Activated CD4-positive, alpha-beta T cell treated with anti-CD3 and anti-CD28 coated beads for 36 hours (primary cell): ENCODE measurements at places on chromosomes 7 and 10.

DNA sequence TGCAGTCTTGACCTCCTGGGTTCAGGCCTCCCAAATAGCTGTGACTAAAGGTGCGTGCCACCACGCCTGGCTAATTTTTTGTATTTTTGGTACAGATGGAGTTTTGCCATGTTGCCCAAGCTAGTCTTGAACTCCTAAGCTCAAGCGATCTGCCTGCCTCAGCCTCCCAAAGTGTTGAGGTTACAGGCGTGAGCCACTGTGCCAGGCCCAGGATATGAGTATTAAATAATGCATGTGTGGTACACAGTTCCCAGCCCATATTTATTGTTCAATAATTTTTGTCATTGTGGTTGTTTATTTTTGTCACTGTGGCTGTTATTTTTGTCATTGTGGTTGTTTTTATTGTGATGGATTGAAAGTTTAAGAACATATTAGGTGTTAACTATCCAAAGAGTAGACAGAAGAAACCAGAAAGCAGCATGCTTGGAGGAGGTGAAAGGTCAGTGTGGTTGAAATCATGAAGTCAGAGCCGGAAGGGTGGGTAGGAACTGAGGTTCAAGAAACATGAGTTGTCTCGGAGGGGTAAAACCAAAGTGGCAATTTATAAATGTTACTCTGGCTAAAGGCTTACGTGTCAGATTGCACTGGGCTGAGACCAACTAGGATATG is 45.0 kb downstream of the MRC1 start:
- DNase-seq, result no peak

DNA sequence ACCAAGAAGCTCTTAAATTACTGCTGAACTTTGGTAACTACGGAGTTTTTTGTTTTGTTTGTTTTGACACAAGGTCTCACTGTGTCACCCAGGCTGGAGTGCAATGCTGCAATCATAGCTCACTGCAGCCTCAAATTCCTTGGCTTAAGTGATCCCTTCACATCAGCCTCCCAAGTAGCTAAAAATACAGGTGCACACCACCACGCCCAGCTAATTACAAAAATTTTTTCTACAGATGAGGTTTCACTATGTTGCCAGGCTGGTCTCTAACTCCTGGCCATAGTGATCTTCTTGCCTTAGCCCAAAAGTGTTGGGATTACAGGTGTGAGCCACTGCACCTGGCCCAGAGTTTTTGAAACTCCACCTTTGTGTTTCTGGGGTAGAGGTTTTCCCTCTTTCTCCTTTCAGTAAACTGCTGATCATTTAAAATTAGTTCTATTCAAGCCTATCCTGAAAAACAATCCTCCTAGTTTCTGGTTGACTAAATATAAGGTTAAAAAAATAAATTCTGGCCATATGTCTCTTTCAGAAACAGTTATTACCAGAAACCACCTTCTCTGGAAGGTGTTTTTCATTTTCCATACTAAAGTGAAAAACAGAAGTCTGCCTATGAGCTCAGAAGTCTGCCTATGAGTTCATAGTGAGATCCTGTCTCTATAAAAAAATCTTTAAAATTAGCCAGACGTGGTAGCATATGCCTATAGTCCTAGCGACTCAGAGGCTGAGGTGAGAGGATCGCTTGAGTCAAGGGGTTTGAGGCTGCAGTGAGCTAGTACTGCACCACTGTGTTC is 63.9 kb downstream of the VOPP1 start:
- DNase-seq, result peak; percentile 59

- no peak for DNase-seq
Measured at GRCh38 chr10:6195376-6195775, 7.4 kb upstream of the PFKFB3 start.

- no peak for DNase-seq
Measured at GRCh38 chr10:968546-969199, 19.6 kb upstream of the GTPBP4 start.

DNA sequence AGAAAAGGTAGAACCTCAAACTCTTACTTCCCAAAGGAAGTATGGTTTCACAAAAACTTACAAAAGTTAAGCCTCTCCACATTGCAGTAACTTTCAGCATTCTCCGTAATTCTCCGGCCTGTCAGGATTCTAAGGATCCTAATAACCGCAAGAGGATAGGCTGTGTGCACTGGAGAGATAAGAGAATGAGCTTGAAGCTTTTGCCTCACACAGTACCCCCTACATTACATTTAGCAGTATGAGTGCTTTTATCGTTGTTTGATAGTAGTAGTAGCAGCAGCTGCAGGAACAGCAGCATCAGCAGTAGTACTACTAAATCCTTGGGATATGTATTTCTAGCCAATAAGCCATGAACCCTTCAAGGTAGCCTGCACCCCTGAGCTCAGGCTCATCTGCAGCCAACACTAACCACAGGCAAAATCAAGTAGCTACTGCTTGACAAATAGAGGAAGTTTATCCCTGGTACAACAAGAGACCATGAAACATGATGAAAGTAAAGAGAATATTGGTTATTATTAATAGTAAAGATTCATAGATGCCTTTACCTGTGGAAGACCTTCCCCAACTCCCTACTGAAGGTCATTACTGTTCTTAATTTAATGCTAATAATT is 222.6 kb upstream of the CNTNAP2 start:
- no peak for DNase-seq

GRCh38 chr10:29424017-29424416 is 135.1 kb downstream of the LYZL1 start:
- no peak for DNase-seq

DNA sequence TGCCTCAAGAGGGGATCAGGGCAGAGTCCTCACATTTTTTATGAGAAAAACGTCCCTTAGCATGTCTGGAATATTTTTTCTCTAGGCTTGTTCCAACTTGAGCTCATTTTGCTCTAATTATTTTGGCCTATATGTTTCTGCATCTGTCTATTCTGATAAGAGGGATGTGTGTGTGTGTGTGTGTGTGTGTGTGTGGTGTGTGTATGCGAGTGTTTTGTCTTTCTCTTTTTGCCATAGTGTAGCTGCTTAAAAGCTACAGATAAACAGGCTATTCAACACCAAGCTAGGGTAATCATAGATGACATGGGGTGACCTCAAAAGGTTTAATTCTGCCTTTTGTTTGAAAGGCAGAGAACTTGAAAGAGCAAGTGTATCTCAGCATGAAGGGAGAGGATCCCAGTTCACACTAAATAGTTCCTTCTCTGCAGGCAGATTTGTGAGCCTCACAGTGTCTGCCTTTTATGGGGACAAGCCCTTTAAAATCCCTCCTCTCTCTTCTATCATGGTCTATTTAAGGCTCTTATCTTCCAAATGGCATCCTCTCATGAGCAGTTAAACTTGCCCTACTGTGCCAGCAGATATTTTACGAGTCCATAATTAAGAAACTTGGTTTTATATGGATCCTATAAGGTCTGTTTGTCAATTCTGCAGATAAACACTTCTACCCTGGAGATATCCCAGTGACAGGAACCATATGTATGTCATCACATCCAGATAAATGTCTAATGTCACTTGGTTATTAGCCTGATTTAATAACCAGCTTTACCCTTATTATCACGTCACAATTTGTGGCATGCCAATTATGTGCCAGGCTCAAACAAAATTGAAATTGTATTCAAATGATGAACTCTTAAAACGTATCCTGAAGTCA is 202.9 kb upstream of the MTPN start:
- no peak for DNase-seq

- no peak for DNase-seq
Measured at GRCh38 chr10:122115874-122116273, 126.9 kb downstream of the TACC2 start.

DNA sequence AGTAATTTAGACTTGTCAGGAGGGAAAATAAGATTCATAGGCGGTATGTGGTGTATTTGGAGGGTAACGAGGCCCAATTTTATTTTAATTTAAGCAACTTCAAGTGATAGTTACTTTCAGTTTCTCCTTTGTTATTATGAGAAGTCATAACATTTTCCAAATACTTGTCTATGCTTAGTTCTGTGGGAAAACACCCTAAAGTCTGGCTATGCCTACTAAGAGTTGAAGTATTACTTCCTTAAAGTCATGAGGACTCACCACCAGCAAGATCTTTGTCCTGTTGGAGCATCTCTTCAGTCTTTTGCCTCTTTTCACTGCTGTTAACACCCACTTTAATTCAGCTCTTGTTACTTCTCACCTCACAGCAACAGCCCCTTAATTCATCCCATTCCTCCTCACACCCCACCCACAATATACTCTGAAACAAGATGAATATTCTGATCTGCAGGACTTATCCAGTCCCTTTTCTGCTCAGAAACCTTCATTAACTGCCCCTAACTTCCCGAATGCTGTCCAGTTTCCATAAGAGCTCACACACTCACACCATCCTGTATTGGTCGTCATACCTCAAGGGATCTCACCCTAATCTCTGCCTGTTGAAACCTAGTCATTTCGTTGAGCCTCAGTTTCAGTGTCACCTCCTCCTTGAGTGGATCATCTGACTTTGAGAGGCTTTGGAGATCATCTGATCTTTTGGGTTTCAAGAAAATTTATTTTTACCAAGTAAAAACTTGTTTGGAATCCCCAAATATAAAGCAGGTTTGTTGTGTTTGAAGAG is 61.3 kb downstream of the DNAH11 start:
- DNase-seq, result no peak

- DNase-seq, result peak; percentile 45
Measured at GRCh38 chr7:29989257-29989995, at the start of gene SCRN1. TSS of gene SCRN1 (minus strand) at chr7:29989801. CDS start at chr7:29969067, 20,734 bp downstream.

DNA sequence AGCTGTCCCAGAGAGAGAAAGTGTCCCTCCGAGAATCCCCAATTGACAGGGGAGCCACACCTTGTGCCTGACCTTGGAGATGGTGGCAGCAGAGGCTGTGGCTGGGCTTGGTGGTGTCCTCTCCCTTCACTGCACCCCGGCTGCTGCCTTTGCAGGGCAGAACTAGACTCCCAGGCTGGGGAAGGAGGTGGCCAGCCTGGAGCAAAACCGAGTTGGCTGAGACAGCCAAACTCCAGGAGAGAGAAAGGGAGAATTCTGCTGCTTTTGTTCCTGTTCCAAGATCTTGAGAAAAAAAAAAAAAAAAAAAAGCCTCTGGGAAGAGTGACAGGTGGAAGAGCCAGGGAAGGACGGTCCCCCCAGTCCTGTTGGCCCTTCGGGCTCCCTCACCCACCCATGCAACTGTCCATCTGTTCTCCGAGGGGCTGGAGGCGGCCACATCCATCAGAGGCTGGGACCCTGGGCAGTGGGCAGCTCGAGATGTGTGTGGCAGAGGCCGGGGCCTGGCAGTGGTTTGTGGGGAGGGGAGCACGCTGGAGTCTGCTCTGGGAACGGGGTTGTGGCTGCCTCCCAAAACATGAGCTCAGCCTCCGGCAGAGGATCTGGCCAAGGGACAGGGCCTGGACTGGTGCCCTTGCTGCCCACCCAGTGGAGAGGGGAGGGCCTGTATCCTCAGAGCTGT is 35.5 kb downstream of the CLIP2 start:
- DNase-seq, result no peak

DNA sequence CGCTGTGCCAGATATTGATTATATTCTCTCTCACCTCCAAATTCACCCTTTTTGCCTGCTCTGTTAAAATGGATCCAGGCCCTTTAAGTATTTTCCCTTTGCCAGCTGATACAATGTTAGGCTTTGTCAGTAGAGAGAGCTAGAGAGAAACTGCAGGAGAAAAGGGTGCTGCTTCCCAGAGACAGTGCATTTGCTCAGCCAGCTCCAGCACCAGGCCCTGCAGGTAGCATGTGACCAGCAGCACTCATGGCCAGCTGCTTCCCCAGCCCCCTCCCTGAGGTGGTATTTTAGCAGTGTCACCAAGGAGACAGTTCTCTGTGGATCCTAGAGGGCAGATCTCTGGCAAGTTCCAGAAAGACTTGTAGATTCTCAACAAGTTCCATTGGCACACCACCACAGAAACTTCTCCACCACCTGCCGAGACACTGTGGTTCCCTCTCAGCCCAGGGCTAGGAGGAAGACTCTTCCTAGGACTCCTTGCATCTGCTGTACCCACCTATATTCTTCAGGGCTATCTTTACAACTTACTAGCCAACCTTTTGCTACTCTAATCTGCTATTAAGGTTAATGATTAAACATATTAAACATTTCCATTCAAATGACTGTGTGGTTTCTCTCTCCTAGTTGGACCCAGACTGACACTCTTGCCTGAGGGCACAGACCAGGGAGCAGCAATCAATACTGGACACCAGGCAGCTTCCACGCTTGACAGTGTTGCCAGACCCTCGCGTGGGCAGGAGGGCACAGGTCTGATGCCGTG is 35.6 kb upstream of the ADAM12 start:
- no peak for DNase-seq

DNA sequence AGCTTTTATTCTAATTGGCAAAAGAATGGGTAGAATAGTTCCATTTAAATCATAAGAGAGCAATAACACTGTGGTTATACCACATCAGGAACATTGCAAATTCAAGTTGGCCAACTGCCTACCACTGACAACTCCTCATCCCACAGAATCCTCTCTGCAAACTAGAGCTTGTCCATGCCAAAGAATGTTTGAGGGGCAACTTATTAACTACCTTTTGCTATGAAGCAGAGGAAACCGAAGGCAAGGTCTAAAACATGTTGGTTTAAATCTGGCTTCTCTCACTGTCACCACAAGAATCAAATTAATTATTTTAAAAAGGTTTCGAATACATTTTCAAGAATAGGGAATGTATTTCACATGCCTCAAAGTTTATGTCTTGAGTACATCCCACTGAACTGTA is 36.0 kb downstream of the RHOBTB1 start:
- DNase-seq, result no peak

DNA sequence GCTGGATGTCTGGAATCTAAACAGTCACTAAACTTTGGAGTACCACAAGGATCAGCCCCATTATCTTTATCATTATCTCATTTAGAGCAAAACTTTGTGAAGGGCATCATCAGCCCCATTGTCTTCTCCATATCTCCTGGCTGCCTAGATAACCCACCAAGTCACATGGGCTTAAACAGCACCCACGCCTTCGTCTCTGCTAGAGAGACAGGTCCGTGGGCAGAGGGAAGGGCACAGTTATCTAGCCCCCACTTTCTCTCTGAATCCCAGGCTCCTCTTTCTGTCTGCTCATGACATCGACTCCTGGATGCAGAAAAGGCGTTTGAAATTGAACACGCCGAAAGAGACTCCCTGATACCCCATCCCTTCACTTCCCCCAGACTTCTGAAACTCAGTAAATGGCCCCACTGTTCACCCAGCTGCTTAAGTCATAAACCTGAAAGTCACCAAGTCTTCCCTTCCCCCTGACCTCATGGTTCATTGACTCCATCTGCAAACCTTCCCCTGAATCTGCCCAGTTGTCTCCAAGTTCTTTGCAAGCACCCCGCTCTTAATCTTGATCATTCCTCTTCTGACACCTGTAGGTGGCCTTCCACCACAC is 20.9 kb upstream of the PARD3 start:
- DNase-seq, result no peak

DNA sequence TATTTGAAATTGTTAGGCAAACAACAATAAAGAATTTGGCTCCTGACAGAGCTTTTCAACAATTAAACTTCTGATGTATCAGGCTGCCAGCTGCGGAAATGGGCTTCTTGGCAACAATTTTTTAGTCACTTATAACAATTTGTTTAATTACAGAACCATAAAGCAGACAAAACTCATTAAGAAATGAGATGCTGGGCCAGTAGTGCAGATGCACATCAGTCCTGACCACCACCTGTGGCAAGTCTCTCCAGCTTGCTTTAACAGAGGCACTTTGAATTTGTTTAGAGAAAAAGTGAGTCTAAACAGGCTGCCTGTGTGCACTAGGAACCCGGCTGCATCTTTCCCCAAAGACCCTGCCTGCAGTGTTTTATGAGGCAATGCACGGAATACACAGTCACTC is 1124.4 kb downstream of the NXPH1 start:
- DNase-seq, result no peak
